ENCODE measurements at places on chromosomes 1 and 21.

DNA sequence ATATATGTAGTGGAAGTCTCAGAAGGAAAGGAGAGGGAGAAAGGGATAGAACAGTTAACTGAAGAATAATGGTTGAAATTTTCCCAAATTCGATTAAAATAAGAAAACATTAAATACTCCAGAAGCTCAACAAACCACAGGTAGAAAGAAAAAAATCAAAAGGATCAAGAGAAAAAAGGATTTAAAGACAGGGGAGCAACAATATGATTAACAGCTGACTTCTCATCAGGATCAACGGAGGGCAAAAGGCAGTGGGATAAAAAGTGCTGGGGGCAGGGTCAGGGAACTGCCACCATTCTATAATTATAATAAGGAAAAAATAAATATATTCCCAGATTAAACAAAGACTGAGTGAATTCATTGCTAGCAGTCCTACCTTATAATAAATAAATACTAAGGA is 55.3 kb downstream of the CDKN2C start:
- no peak for DNase-seq

GRCh38 chr1:226679262-226679661 is 59.8 kb downstream of the ITPKB start:
- DNase-seq: no peak

DNA sequence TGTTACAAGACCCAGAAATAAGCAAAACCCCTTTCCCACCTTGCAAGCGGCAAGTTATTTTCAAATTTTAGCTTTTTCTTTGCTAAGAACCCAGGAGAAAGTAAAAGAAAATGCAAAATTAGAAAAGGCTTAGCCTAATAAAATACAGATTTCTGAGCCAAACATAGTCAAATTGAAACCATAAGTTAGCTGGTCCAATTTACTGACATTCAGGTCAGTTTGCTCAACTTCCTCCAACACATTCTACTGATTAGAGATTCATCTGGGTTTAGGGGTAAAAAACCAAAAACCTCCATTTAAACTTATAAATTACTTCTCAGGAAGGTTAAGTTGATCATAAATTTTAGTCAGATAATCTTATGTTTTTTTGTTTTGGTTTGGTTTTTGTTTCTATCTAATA is 701.8 kb upstream of the CXADR start:
- DNase-seq: no peak

DNA sequence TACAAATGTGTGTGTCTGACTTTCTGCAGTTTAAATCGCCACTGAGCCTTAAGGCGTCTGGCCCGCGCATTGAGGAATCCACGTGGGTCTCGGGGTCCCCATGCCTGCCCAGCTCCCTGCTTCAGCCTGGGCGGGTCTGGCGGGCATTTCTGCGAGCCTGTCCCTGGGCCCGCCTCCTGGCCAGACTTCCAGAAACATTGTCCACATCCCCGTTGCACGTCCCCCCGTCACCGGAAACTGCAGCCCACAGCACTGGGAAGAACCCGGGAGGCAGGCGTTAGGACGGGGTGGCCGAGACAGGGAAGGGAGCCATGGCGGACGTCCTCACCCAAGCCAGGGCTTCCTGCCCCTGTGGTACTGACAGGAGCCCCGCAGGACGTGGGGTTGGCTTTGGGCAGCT is 113.1 kb upstream of the COL6A1 start:
- no peak for DNase-seq

DNA sequence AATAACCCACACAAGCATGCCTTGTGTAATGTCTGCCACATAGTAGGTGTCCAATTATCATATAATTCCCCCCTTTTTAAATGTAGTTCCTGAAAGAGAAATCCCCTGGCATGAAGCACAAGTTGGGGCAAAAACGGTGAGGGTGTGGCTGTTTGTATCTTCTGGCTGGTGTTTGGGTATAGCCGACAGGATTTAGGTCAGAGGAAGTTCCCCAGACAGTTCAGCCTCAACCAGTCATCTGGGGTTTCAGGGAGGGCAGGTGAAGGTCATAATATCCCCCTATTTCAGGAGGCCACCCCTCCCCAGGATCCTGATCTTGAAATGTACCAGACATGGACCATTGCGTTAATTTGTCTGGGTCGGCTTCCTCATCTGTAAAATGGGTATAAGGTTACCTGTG is 29.1 kb upstream of the JUN start:
- DNase-seq: no peak

GRCh38 chr1:168400139-168400538 is 119.5 kb downstream of the TBX19 start:
- DNase-seq: no peak

DNA sequence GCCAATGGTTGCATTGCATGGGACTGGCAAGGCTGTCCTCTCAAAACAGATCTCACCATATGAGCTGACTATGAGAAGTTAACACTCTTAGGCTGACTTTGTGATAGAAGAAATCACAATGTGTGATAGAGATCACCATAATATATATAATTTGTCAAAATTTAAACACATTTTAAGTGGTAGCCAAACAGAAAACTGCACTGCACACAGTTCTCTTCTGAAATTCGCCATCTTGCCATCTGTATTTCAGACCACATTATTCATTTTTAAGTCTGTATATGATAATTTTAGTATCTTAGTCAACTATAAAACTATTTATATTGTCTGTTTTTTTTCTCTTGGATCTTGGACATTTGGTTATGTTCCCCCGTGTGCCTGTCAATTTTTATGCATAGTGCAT is 374.7 kb downstream of the AJAP1 start:
- DNase-seq: no peak

DNA sequence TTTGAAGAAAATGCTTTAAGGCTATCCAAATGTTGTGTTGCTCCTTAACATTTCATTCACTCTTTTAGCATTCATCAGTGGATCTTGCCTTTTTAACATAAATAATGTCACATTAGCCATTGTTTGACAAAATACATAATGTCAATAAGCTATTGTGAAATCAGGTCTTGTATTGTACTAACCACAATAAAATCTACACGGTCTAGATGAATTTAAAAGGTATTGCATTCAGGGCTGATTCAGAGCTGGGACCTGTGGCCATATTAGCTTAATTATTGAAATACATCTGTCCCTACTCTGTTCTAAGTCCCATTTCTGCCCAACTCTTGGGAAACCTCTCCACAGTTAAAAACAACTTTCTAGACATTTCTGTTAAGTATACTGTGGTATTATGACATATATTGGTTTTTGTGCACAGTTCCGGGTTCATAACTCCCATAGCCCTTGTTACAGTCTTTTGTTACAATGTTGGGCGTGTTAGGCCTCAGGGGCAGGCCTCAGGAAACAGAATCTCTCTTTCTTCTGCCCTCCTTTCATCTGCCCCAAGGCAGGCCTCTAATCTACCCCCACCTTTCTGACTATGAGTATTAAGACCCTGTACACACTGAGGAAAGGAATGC is 44.7 kb upstream of the CITED4 start:
- DNase-seq: no peak

DNA sequence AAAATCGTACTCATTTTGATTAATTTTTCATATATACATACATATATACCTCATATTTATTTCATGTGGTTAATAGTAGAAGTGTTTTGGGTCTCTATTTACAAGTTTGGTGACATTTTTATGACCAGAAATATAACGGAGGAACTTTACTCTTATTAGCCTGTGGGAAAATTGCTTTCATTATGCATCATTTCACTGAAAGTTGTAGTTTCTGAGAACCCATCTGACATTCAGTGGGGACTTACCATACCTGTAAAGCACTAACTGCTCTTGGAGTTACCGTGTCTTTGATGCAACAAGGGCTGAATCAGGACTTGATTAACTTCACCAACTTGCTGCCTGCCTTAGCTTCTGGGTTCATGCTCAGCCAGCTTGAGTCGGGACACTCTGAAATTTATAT is 49.9 kb upstream of the ITPKB start:
- DNase-seq: no peak

- DNase-seq: no peak
These were observed 3.5 kb downstream of the STK40 start for GRCh38 chr1:36382231-36382630.

- no peak for DNase-seq
These were observed 112.6 kb upstream of the ADAR start for GRCh38 chr1:154720328-154721297.

- no peak for DNase-seq
These were observed 922.4 kb upstream of the ADGRL4 start for GRCh38 chr1:79928901-79929300.

GRCh38 chr1:20343149-20343937 is 52.7 kb downstream of the VWA5B1 start:
- DNase-seq: no peak

DNA sequence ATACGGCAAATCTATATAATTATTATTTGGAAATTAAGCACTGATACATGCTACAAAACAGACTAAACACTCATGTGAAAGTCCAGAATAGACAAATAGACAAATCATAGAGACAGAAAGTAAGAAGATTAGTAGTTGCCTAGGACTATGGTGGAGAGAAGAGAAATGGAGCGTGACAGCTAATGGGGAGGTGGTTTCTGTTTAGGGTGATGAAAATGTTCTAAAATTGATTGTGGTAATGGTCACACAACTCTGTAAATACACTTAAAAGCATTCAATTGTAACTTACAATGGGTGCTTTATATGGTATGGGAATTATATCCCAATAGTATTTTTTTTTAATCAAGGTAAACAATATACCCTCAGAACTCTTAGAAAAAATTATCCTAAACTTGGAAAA is 20.4 kb upstream of the ITLN2 start:
- no peak for DNase-seq

- DNase-seq: no peak
These were observed 2.7 kb downstream of the CSRP1 start for GRCh38 chr1:201504179-201504631.

DNA sequence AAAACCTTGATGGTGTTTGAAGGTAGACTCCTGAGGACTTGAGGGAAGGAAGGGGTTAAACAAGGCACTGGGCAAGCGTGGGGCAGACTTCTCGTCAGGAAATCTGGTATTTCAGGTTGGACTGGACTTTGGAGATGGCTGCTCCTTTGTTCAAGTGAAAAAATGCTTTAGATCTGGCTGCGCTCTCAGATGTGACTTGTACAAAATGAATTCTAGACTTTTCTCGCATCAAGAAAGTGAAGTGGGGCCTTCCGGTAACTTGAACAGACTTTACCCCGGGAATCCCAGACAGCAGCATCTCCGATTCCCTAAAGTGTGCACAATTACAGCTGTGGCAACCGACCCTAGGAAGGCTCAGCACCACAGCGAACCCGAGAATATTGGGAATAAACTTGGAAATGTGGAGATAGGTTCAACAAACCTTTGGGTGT is 44.3 kb upstream of the ERRFI1 start:
- no peak for DNase-seq

DNA sequence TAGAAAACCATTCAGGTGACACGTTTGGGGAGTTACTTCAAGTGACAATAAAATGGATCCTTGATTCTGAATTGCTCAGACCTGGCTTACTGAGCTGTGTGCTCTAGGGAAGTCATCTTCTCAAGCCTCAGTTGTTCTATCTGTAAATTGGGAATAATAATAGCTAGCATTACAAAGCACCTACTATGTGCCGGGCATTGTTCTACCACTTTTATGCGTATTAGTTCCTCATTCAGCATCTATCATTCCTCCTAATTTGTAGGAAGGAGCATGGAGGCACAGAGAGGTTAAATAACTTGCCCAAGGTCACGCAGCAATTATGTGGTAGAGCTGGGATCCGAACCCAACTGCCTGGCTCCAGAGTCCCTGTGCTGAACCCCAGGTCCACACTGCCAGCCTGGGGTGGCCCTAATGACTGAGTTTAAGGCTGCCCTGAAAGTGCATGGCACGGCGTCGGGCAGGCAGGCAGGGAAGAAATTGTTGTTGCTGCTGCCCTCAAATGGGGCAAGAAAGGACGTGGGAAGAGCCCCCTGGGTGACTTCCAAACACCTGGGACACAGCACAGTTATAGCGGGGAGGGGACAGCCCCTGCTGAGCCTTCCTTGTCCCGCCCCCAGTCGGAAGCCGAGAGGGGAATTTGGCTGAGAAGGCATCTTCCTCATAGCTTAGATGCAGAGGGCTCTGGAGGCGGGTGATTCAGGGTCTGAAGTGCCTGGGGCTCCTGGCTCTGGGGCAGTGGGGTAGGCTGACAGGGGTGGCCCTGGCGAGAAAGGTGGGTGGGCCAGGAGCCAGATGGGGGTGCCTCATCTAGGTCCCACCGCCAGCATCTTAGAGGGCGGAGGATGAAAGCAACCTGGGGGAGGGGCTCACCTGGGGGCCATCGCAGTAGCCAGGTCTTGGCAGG is 86.5 kb upstream of the IFFO2 start:
- DNase-seq: no peak

DNA sequence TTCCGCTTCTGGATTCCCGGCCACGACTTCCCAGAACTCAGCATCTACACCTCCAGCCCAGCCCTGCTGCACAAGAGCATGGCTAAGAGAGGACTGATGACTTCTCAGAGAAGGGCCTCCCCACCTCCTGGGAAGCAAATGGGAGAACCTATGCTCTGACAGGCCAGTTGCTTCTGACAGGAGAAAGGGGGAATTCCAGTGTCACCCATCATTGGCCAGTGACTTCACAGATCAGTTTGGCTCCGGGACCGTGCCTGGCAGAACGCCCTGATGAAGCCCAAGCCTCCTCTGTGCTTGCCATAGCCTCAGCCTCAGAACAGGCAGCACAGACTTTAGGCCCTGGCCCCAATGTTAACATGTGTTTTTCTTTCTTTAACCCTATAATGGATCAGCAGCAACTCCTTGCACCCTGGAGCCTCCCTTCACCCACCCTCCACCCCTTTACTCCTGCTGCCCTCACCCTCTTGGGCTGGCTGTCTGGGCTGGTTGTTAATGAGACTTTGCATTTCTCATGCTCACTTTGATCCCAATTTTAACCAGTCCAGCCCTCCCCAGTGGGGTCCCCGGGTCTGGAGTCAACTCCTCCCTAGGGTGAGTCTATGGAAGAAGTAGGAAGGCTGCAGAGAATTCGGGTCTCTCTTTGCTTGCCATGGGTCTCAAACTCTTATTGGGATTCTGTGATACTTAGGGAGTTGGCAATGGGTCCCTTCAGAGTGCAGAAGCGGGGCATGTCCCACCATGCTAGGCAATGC is 42.7 kb upstream of the SLC30A1 start:
- no peak for DNase-seq

- DNase-seq: no peak
These were observed 112.7 kb upstream of the JUN start for GRCh38 chr1:58896246-58897183.

DNA sequence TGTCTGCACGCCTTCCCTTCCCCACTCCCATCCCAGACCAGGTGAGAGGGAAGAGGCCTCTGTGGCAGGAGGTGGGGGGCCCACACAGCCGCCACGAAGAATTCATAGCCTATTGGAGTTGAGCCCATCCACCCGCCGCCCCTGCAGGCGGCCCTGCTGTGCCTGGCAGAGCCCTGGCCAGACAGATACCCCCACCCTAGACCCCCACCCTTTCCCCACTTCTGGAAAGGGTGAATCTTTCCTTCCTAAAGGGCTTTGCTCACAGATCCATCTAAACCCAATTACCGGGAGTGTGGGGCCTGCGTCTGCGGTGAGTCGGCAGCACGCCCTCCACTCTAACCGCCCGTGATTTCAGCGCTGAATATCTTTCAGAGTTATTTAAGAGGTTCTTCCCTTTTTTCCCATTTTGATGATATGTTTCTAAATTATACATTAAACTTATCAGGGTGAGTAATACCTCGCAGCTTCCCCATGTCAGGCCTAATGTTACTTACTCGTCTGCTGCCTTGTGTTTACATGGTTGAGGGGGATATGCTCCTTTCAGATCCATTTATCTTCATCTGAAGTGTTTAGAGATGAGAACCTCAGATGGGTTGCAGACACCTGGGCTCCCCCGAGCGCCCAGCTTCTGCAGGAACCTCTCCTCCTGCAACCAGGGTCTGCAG is 183.9 kb upstream of the VAMP3 start:
- no peak for DNase-seq

- DNase-seq: no peak
These were observed 55.5 kb downstream of the GABPA start for GRCh38 chr21:25790122-25790877.

Measured in 8988T (cell line).